ENCODE measurements at places on chromosomes 3 and 15.

DNA sequence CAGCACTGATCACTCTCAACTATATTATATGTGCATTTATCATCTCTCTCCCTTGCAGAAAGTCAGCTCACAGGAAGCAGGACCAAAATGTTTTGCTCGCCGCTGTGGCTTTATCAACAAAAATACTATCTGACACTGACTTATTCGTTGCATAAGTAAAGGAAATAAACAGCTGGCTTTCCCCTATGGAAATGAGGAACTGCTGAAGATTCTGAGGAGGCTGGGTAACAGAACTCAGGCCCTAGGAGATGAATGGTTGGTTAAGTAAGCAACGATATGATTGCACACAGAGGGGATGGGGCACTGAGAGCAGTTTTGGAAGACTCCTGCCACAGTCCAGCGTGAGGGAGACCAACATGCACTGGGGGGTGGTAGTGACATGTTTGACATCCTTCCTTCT, 181.1 kb downstream of the STT3B start:
- DNase-seq, result no peak

GRCh38 chr3:71010726-71011455, 572.6 kb downstream of the FOXP1 start:
- no peak for DNase-seq

DNA sequence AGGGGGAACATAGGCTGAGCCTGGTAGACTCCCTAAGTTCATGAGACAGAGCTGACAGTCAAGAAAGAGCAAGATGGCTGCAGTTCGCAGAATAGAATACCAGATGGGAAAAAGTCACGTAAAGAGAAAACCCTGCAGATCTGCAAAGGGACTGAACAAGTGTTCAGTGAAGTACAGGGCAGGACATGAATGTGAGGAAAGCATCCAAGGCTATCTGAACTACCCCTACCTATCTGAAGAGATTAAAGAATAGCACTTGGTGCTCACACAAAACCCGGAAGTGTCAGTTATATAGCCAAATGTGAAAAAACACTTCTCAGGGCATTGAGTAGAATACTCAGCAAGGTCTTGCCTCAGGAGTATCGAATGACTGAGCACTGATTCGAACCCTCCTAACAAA, 44.0 kb downstream of the GOLGB1 start:
- no peak for DNase-seq

DNA sequence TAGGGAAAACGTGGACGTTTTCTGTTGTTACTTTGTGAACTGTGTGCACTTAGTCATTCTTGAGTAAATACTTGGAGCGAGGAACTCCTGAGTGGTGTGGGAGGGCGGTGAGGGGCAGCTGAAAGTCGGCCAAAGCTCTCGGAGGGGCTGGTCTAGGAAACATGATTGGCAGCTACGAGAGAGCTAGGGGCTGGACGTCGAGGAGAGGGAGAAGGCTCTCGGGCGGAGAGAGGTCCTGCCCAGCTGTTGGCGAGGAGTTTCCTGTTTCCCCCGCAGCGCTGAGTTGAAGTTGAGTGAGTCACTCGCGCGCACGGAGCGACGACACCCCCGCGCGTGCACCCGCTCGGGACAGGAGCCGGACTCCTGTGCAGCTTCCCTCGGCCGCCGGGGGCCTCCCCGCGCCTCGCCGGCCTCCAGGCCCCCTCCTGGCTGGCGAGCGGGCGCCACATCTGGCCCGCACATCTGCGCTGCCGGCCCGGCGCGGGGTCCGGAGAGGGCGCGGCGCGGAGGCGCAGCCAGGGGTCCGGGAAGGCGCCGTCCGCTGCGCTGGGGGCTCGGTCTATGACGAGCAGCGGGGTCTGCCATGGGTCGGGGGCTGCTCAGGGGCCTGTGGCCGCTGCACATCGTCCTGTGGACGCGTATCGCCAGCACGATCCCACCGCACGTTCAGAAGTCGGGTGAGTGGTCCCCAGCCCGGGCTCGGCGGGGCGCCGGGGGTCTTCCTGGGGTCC, at the start of gene TGFBR2:
TGFBR2 (plus strand) TSS at position 301 of the 731 bp plus-strand sequence; CDS start at position 584, 283 bp downstream.
- DNase-seq, result peak; percentile 82

DNA sequence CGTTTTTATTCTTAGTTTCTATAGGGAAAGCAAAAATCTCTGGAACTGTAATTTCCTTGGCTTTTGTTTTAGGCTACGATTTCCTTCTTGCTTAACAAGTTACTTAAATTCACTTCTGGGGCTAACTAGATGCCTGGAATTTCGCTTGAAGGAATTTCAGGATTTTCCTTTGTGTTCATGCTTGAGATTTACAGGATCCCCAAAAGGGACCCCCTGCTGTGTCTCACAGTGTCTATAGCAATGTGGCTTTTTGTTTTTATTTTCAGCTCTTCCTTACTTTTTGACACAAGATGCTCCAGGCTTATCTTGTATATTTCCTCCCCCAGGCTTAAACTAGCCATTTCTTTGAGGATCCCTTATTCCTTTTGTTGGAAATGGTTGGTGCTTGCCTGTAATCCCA, 95.5 kb upstream of the DPPA4 start:
- DNase-seq, result no peak

GRCh38 chr3:117253636-117254035, 544.1 kb downstream of the TUSC7 start:
- DNase-seq, result no peak

GRCh38 chr3:21913791-21914190, 162.8 kb upstream of the ZNF385D start:
- DNase-seq, result no peak

DNA sequence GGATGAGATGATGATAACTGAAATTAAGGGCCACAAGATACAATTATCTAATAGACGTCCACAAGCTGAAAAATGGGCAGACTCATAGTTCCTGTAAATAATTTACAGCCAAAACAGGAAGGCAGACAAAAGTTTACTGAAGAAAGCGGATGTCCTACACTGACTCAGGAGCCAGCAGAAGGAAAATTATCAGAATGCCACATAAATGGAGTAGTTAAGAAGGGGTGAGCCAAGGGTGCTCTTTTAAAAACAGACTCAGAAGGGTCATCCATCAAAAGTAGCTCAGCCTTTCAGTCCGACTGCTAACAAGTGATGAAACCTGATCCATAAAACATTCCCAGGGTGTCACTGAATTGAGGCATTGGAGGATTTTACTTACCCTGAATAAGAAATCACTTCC, 39.8 kb downstream of the TUSC7 start:
- DNase-seq, result no peak

- DNase-seq, result no peak
Observed at GRCh38 chr3:121942116-121942786, 48.0 kb downstream of the SLC15A2 start.

DNA sequence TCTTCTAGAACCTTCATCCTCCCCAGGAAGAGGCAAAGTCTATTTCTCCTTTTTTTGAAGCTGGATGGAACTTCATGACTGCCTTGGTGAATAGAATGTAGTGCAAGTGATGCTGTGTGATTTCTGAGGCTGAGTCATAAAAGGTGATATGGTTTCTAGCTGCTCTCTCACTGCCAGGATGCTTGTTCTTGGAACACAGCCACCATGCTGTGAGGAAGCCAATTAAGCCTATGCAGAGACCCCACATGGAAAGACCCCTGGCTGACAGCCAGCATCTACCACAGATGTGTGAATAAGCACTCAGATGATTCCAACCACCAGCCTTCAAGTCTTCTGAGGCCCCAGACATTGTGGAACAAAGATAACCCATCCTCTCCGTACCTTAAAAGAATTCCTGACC, 57.0 kb downstream of the ISL2 start:
- no peak for DNase-seq

- no peak for DNase-seq
Observed at GRCh38 chr3:98890965-98891910, 10.3 kb downstream of the DCBLD2 start.

GRCh38 chr3:15023719-15024118, 41.4 kb downstream of the MRPS25 start:
- no peak for DNase-seq

DNA sequence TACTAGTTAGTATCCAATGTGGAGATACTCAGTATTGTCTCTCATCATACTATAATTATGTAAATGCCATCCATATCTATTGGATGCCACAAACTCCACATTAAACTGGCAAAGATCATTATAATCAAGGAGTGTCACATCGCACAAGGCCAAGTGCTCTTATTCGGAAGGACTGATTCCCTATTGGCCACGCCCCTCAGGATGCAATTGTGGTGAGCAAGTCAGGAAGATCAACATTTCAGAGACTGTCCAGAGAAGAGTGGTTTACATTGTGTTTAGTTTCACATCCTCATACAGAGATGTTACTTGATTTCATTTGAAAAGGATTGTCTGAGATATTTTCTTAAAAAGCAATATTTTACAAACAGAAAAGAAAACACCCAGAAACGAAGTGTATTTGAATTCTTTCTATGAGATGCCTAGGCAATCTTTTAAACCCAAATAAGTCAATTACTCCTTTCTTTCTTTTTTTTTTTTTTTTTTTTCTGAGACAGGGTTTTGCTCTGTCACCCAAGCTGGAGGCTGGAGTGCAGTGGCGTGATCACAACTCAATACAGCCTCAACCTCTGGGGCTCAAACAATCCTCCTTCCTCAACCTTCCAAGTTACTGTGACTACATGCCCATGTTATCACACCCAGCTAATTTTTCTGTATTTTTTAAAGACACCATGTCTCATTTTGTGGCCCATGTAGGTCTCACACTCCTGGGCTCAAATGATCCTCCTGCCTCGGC, 369.1 kb downstream of the RBMS3 start:
- no peak for DNase-seq

GRCh38 chr3:134638385-134639030, 12.3 kb downstream of the KY start:
- no peak for DNase-seq

- no peak for DNase-seq
Observed at GRCh38 chr3:185079625-185080024, 73.2 kb downstream of the C3orf70 start.

GRCh38 chr15:52652286-52652685, 26.9 kb downstream of the ATOSA start:
- DNase-seq, result no peak

DNA sequence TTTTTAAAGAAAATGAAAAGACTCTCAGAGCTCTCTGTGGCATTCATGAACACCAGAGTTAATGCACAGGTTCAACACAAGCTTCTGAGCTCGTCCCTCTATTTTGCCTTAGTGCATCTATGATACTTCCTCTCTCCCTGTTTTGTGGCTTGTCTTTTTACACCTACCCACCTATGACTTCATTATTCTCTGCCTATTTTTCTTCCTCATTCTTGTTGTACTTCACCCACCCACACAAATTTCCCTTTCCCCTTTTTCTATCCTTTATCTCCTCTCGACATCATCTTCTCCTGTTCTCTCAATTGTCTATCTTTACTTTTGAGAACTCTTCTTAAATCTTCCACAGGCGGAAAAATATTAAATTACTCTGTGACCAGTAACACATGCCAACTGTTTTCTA, 48.6 kb downstream of the OR5H15 start:
- no peak for DNase-seq

DNA sequence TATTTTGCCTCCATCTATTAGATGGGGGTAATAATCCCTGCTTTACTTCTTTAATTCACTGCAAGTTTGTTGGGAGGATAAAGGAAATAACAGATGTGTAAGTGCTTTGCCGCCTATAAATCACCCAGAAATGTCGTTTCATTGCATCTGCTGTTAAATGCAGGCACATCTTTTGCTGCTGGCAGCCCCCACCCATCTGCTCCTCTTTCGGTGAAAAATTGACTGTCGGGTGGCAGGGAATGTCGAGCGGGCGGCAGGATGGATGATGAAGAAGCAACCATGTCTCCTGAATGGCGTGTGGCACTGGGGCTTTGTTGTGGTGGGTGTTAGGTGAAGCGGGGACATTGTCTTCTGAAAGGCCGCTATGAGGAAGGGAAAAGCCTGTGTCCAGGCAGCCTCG, 543 bp upstream of the REC114 start:
- DNase-seq, result no peak

- no peak for DNase-seq
Observed at GRCh38 chr3:52140000-52140399, 14.2 kb downstream of the POC1A start.

GRCh38 chr3:111979434-111980038, 710 bp downstream of the ABHD10 start:
- no peak for DNase-seq

DNA sequence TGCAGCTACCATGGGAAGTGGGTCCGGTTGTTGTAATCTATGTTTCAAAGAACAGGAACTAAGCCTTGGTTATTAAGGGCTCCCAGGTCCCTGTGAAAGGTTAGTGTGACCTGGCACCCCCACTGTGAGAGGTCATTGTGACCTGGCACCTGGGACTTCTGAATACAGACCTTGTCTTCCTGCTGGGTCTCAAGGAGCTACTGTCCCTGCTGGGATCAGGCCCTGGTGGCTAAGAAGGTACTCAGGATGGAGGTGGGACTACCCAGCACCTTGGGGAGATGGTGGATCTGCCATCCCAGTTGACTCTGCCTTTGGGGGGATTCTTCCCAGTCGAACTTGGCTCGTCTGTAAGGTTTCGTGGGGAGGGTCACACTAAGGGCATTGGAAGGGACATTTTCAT, 10.3 kb upstream of the SLCO2A1 start:
- DNase-seq, result no peak

- DNase-seq, result no peak
Observed at GRCh38 chr3:155225417-155225816, 68.1 kb downstream of the STRIT1 start.

GRCh38 chr15:79942741-79943481, 28.1 kb downstream of the BCL2A1 start:
- DNase-seq, result no peak

DNA sequence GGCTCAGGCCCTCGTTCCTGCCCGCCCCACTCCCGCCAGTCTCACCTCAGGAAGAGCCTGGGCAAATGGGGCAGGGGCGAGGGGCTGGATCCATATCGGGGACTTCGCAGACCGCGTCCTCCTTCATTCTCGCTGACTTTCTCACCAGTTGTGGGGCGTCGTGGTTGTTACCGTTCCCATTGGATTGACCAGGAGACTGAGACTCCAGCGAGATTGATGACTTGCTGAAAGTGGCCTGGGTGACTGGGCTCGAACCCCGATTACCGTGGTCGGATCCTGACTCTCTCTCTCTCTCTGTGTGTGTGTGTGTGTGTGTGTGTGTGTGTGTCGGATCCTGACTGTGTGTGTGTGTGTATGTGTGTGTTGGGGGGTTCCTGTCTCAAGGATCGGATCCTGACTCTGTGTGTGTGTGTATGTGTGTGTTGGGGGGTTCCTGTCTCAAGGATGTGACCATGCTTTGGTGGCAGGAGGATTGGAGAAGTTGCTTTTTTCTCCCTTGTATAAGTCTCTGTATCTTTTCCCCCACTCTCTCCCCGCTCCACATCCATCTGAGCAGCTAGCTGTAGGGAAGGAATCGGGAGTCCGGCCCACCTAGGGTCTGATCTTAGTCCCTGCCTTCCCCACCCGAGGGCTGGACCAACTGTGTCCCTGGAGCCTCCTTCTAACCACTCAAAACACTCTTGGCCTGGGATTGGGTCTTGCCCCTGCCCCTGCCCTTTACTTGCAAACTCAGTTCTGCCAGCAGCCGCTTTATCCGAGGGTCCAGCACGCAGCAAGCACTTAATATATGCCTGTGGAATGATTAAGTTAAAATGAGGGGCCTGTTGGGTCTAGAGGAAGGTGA, 603 bp downstream of the PLEKHO2 start:
- no peak for DNase-seq

GRCh38 chr15:37221671-37222145, 121.4 kb upstream of the MEIS2 start:
- DNase-seq, result no peak

- peak; percentile 63 for DNase-seq
Observed at GRCh38 chr15:67120839-67121643, 55.6 kb downstream of the SMAD3 start.

- no peak for DNase-seq
Observed at GRCh38 chr15:101182215-101182614, 69.6 kb downstream of the CHSY1 start.

- no peak for DNase-seq
Observed at GRCh38 chr15:98674336-98674735, 26.0 kb downstream of the IGF1R start.

- no peak for DNase-seq
Observed at GRCh38 chr15:75650908-75651809, 3.4 kb downstream of the SNX33 start.
